ENCODE measurements at places on chromosomes 1 and 21.

GRCh38 chr1:163084330-163084729 is 15.2 kb downstream of the RGS4 start:
- DNase-seq, result no peak

DNA sequence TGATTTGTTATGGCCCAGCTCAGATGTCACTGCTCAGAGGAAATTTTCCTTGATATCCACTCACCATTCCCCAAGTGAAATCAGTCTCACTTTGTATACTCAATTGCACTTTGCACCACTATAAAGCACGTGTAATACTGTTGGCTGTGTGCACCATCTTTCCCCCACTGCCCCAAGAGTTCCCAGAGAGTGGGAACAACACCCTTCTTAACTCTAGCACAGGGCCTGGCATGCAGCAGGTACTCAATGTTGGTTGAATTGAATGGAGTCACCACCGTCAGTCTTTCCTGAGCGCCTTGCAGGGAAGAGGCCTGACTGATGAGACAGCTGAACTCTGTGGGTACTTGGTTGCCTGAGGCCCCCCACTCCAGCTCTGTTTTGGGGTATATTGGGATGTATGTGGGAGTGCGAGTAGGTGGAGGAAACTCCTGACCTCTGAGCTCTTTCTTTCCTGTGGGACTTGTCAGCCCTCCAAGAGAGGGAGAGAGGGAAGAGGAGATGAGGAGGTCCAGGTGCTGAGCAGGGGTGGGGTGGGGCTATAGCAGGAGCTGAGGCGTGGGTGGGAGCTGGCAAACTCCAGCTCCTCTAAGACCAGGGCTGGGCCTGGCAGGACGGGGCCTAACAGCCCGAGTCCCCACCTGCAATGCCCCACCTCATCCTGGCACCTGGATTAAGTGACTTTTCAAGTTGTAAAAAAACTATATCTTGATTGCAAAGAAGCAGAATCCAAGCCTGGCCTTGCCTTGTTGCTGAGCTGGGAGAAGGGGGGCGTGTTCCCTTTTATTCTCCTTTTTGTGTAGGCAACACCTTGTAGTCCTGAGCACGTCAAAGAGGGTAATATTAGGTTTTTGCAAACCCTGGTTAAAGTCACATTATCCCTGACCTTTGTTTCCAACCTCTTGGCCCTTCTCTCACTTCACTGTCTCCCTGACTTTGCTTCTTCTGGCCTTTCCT is 19.4 kb upstream of the WASF2 start:
- DNase-seq, result no peak

GRCh38 chr21:32559006-32559610 is 26.2 kb downstream of the TCP10L start:
- no peak for DNase-seq

- DNase-seq, result no peak
These were observed 140.9 kb upstream of the HOOK1 start for GRCh38 chr1:59673573-59674450.

GRCh38 chr21:17371450-17371849 is 141.4 kb upstream of the CXADR start:
- DNase-seq, result no peak

DNA sequence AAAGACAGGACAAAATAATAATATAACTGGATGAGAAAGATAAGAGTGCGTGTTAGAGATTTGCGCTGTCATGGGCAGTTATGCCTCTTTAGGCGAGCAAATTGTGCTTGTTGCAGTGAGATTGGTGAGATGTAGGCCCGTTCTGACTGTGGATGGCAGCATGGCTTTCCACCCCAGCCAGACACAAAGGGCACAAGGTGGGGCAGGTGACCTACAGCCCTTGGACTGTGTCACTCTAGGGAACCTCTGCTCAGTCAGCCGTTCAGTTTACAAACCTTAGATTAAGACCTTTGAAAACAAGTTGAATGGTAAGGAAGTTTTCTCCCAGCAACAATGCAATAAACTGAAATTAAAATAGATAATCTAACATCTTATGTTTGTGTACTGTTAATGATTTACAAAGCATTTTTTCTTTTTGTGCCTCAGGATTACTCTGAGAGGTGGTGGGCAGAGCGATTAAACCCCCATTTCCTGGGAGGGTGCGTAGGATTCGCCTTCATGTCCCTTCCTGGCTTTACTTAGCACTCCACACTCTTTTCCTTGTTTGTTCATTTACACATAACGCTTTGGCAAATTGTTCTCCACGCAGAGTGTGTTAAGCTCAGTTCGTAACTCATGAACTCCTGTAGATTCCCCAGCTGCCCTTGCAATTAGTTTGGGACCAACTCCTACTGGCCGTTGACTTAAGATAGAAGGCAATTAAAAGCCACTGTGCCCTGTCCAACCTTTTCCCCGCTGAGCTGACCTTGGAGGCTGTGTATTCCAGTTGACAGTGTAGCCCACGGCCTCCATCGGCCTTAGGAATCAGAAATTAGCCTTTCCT is 58.1 kb upstream of the IGSF5 start:
- DNase-seq, result no peak

DNA sequence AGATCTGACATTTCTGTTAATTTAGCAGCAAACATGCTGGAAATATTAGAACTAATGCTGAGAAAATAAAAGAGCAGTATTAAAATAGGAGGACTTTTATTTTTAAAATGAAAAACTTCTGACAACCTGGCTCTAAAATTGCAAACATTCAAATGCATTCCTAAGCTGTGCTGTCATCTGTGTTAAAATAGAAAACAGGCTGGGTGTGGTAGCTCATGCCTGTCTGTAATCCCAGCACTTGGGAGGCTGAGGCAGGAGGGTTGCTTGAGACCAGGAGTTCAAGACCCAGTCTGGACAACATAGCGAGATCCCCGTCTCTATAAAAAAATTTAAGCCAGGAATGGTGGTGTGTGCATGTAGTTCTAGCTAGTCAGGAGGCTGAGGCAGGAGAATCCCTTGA is 44.6 kb downstream of the MIGA1 start:
- no peak for DNase-seq

DNA sequence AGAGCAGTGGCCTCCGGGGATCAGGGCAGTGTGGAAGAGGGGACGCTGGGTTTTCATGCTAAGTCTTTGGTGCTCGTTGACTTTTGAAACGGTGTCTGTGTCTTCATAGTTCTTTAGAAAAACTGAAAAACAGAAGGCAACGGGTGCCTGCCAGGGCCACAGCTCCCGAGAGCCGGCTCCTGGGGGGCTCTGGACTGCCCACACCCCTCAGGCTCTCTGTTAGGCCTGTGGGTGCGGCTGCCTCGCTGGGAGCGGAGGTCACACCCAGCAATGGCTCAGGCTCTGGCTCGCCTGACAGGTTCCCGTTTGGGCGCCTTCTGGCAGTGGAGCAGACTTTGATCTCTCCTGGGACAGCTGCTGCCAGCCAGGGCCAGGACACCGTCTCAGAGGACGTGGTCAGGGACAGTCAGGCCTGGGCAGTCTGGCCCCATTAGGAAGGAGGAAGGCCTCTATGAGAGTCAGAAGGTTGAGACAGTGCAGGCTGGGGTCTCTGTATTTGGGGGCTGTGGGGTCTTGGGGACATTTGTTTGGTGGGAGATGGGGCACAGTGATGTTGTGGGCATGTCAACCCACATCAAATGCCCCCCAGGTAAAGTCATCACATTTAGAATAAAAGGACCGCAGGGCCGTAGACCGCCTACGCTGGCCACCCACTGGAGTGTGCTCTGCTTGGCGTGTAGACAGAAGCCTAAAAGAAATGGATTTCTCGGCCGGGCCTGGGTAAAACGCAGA is 5.6 kb downstream of the ARHGEF16 start:
- DNase-seq, result no peak

- DNase-seq, result no peak
These were observed 656.9 kb downstream of the PTPRU start for GRCh38 chr1:29893046-29893723.

DNA sequence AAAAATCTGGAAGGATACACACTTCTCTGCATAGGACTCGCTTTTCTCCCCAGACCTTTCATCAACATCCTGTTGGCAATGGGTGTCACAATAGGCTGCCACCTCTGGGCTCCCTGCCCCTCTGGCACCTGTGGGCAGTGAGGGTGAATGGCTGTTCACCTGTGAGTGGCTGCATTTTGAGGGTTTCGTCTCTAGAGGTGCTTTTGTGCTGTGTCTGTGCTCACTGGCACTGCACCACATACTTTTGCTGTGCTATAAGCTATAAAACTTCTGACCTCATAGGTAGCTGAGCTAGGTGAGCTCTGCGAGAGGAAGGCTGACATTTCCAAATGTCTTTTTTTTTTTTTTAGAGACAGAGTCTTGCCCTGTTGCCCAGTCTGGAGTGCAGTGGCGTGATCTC is 35.9 kb downstream of the SLC30A1 start:
- DNase-seq, result no peak

GRCh38 chr1:203476216-203476814 is 709 bp downstream of the PRELP start:
- DNase-seq, result no peak

GRCh38 chr1:198636391-198636790 is 2.4 kb upstream of the PTPRC start:
- no peak for DNase-seq

GRCh38 chr21:38533887-38534286 is 35.6 kb upstream of the ERG start:
- DNase-seq, result no peak

DNA sequence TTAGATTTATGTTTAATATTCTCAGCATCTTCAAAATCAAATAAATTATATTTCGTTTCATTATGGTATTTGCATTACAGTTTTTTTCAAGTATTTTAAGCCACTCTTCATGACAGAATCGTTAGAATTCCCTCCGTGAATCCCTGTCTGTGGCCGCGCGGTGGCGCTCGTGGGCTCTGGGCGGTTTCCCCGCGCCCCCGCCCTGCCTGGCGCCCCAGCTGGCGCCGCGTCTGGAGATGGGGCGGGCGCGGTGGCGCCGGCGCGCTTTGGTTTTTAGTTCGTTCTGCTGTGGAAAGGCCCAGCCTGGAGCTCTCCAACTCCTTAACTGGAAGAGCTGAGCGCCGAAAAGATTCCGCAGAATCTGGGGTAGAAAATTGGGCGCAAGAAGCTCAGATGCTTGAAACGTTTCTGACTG is 25.7 kb downstream of the PRMT2 start:
- DNase-seq, result no peak

DNA sequence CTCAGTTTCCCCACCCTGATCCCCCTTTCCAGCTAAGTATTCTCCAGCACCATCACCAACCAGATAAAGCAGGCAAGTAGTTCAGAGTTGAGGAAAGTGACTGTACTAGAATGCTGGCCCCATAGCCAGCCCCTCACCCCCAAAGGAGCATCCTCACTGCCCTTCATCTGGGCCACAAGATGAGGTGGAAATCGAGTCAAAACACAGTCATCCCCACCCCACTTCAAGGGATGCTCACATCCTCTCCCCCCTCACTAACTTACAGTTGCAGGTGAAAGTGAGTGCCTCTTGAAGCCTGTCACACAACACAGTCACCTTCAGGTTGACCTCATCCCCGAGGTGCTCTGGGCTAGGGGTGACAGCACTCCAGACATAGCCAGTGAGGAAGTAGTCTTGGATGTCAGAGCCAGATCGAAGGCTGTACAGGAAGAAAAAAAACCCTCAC is 30.4 kb downstream of the PIK3C2B start:
- DNase-seq, result no peak

DNA sequence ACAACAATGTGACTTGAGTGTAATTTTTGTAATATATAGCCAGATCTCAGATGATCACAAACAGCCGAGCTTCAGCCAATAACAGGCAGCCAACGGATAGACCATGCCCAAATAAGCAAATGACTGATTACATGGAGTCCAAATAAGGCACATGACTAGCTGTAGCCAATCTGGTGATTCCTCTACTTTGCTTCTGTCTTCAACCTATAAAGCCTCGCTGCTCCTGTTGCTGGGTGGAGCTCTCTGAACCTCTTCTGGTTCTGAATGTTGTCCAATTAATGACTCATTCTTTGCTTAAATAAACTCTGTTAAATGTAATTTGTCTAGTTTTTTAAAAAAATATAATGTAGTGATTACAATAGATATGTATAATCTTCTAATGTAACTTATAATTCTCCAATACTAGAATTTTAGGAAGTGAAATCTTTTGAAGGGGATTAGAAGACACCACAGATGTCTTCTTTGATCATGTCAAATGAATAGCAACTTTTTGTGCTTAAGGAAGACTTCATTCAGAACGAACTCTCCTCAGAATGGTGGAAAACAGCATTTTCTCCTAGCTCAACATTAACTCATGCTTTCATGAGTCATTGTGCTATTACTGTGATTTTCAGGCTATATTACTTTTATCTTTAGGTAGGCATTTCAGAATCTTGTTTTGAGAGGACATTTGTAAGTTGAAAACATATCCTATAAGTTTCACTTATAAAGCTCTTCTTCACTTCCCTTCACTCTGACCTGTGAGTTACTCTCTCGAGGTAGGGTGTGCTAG is 857.8 kb upstream of the B3GALT2 start:
- DNase-seq, result no peak

DNA sequence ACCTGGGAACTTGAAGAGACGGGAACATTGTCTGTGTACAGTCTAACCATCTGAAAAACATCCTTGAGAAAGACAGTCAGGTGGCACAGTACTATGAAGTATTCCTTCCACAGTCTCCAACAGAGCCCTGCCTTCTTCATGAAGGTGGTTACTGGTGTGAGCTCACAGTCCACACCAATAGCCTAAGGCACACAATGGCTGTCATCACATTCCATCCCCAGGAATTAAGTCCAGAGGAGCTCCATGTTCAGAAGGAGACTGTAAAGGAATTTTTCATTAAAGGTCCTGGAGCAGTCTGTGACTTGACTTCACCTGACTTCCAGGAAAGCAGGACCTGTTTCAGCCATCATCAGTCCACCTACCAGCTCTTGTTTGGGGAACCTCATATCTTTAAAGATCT is 180.2 kb downstream of the C1orf21 start:
- no peak for DNase-seq

GRCh38 chr1:217540321-217540720 is 90.6 kb downstream of the GPATCH2 start:
- DNase-seq, result no peak

GRCh38 chr1:51506537-51506936 is 12.5 kb downstream of the EPS15 start:
- no peak for DNase-seq

- no peak for DNase-seq
These were observed 20.3 kb downstream of the SLC37A1 start for GRCh38 chr21:42533963-42534355.

DNA sequence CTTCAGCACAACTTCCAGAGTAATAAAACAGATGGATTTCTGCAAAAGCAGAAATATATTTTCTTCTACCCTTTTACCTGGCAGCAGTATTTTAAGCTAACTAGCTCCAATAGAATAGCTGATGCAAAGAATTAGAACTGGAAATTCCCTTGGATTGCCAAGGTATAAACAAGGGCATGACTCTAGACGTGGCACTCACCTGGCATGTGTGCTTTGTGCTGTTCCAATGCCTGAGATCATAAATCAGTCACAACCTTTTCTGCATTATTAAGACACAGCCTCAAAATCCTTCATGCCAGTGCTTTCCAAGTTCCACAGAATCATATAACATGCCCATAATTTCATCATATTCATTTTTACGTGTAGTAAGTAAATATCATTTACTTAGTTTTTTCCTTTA is 1048.7 kb downstream of the ADGRL2 start:
- DNase-seq, result no peak

- DNase-seq, result no peak
These were observed 91.5 kb upstream of the ETS2 start for GRCh38 chr21:38714039-38714817.
